ENCODE measurements at places on chromosomes 5 and 9.

- DNase-seq = no peak
Measured at GRCh38 chr9:26650325-26650724, 242.3 kb downstream of the CAAP1 start.

GRCh38 chr9:84402517-84402916 lies 62.0 kb upstream of the SLC28A3 start:
- DNase-seq = no peak

DNA sequence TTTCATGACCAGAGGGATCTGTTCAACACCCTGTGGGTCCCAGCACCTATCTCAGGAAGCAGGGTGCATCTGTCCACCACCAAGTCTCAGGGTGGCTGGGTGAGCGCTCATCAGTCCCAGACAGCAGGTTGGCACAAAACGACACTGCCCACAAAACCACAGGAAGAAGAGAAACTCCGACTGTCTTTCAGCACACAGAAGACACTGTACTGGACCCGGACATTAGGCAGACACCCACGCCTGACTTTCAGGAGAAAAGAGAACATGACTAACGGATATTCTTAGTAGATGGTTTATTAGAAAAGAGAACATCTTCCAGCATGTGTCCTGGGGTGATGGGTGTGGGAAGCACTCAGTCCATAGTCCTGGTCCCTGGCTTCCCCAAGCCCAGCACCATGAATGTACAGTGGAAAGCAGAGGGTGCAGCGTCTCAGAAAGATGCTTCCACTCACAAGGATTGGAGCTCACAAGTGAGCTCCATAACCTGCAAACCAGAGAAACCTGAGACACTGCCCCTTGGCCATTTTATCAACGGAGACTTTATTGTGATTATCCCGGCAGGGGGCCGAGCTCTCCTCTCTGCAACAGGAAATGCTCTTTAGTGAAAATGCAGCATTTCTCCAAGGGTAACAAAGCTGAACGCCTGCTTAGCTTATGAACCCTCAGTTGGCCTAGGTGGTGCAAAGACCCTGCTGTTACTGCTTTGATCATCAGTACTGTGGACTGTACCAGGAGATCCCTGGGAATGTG lies 35.8 kb upstream of the LCP2 start:
- peak; percentile 24 for DNase-seq

GRCh38 chr5:89968958-89969381 lies 440.6 kb downstream of the CETN3 start:
- DNase-seq = no peak

DNA sequence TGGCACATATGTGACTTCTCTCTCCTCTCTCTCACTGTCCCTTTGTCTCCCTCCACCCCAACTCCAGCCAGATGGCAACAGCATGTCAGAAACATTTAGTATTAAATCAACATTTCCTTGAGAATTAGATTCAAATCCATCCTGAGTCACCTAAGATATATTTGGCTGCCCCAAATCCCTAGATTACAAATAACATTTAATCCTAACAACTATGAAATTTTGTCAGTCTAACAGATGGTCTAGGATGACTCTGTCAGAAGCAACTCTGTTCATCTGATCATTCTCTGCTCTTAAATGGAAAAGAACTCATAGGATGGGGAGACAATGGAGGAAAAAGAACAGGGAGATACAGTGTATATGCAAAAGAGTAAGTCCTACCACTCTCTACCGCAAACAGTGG lies 201.2 kb downstream of the TSSK1B start:
- no peak for DNase-seq

DNA sequence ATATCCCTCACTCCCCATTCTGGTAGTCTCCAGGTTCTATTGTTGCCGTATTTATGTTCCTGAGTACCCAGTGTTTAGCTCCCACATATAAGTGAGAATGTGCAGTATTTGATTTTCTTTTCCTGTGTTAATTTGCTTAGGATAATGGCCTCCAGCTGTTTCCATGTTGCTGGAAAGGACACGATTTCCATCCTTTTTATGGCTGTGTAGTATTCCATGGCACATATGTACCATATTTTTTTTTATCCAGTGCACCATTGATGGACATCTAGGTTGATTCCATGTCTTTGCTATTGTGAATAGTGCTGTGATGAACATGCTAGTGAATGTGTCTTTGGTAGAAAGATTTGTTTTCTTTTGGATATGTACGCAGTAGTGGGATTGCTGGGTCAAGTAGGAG lies 98.2 kb downstream of the NNT start:
- DNase-seq = no peak
